ENCODE measurements at places on chromosomes 6 and 20.

- no peak for DNase-seq
Measured at GRCh38 chr6:139442188-139442671, 67.8 kb upstream of the CITED2 start.

DNA sequence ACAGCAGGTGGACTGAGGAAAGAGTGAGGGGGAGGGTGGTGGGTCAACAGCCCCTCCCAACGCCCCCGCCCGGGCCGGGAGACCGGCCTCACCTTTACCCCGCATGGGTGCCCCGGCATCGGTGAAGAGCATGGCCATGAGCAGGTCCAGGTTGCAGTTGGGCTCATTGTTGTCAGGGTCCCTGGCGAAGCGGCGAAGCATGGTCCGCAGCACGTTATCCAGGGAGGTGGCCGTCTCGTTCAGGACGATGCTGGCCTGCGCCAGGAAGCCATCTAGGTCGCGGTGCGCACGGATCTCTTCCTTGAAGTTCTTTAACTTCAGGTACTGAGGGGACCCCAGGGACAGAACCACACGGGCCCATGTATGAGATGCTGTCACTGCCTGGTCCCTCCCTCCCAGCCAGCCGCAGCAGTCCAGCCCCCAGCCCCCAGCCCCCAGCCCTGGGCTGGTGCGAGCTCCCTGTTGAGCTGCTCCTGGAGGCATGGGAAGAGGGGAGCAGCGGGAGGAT, 4.9 kb downstream of the SLC4A11 start:
- no peak for DNase-seq

- no peak for DNase-seq
Measured at GRCh38 chr6:115270953-115271352, 789.7 kb downstream of the FRK start.

DNA sequence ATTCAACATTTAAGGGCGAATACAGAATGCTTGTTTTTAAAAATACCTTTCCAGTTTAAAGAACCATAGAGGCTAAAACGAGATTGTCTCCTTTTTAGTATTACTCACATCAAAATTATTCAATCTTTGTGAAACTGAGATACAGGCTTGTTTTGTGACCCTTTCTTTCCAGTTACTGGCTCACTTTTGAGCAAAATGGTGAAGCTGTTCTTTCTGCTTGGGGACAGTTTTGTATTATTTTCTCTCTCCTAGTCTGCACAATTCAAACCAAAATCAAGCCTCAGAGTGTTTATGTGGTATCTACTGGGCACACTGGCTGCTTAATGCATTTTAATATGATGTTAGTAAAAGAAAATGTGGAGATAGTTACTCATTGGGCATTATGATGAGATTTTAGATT, 36.5 kb downstream of the HIVEP1 start:
- no peak for DNase-seq

DNA sequence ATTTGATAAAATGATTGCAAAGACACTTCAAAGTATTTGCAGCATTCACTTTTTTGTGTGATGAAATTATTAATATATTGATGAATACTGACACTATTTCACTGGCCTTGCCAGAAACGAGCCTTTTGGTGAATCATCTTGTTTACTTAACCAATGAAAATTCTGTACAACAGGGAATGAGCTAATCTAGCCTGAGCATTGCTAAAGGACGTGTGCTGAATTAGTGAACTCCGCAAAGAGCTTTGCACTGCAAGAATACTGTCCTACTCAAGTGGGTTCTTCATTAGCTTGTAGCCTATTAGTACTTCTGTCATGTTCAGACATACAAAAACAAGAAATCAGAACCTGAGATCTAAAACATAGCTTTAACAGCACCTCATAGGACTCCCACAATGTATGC, 172.0 kb upstream of the NRSN1 start:
- no peak for DNase-seq

- no peak for DNase-seq
Measured at GRCh38 chr6:47766445-47766844, 15.4 kb upstream of the OPN5 start.

- DNase-seq, result no peak
Measured at GRCh38 chr6:118808793-118809638, 84.9 kb upstream of the ASF1A start.

DNA sequence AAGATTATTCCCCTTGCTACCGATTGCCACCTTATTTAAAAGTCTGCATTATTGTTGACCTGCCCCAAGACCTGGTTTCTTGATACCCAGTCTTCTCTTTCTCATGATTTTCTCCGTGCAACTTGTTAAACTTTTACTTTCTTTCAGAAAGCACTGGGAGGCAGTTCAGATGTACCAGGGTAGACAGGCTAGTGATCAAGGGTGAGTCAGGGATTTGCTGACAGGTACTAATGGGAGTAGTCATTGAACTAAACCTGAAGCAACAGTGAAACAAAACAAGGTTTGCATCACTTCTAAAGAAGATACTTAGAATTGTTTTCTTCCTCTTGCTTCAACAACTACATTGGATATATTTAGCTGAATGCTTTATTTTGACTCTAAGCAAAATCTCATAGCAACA, 124.4 kb downstream of the KCNQ5 start:
- DNase-seq, result peak; percentile 12

- DNase-seq, result no peak
Measured at GRCh38 chr6:24919056-24919892, 16.5 kb downstream of the RIPOR2 start.

GRCh38 chr6:141988327-141988726, 144.4 kb upstream of the GJE1 start:
- no peak for DNase-seq

- no peak for DNase-seq
Measured at GRCh38 chr6:138239774-138240173, 21.5 kb upstream of the PBOV1 start.

DNA sequence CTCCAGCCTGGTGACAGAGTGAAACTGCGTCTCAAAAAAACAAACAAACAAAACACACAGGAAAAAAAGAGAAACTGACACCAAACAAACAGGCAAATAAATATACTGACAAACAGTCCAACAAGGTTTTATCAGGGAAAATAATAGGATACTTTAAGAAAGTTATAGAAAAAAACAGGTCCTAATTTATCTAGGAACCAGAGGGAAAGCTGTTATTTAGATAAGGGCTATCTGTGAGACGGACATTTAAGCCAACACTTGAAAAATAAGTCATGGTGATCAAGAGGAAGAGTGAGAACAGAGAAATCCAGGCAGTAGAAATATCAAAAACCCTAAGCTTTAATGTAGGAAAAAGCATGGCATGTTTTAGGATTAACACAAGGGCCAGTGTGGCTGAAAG, 68.9 kb downstream of the FAM217A start:
- DNase-seq, result no peak

DNA sequence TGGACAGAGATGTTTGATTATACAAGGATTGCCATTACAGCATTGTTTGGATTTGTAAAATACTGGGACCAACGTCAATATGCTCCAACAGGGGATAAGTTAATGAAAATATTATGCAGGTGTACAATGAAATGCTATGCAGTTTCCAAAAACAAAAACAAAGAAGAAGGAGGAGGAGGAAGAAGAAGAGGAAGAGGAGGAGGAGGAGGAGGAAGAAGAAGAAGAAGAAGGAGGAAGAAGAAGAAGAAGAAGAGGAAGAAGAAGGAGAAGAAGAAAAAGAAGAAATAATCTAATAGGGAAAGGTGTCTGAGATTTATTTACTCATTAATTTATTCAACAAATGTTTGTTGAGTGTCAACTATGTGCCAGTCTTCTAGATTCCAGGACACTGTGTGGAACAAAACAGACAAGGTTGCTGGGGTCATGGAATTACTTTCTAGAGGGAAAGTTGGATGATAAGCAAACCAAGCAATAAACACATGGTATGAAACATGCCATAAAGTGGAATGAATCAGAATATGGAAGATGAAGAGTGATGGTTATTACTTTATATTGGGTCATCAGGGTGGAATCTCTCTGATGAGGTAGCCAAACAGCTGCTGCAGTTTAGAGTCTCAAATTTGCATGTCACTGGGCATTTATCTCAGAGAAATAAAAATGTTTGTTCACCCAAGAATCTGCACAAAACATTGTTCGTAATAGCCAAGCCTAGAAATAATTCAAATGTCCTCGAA, 6.3 kb upstream of the TRIM27 start:
- no peak for DNase-seq

DNA sequence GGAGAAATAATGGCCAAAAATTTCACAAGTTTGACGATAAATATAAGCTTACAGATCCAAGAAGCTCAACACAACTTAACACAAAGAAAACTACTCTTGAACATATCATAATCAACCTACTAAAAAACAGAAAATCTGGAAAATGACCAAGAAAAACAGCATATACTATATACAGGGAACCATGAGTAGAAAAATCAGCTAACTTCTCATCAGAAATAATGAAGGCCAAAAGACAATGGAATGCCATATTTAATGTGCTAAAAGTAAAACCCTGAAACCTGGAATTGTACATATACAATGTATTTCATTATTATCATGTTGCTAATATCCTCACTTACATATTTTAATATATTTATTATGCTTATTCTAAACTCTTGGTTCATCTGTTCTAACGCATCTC, 25.3 kb downstream of the MAPK13 start:
- no peak for DNase-seq

DNA sequence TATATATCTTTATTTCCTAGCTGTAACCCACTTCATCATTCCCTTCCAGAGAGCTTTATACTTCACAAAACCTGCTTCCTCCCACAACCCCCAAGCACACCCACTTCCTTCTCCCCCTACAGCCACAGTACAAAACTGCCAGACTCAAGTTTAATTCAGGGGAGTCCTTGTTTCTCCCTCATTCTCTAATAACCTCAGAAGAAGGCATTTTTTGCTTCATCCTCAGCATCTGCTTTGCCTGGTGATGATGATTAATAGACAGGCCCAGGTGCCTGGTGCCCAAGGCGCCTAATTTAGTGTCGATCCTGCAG, 414.3 kb downstream of the KIF16B start:
- no peak for DNase-seq

DNA sequence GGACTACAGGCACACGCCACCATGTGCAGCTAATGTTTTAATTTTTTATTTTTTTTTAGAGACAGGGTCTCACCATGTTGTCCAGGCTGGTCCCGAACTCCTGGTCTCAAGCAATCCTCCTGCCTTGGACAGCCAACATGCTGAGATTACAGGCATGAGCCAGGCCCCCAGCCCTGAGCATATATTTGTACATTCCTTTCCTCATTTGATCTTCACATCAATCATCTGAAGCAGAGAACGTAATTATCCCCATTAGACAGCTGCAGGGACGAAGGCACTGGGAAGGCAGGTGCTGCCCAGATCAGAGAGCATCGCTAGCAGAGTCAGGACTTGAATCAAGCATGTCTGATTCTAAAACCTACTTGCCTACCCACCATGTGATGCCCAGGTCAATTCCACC, 41.0 kb upstream of the SIRPA start:
- DNase-seq, result no peak

GRCh38 chr6:109397020-109397419, 14.8 kb upstream of the CD164 start:
- DNase-seq, result no peak

DNA sequence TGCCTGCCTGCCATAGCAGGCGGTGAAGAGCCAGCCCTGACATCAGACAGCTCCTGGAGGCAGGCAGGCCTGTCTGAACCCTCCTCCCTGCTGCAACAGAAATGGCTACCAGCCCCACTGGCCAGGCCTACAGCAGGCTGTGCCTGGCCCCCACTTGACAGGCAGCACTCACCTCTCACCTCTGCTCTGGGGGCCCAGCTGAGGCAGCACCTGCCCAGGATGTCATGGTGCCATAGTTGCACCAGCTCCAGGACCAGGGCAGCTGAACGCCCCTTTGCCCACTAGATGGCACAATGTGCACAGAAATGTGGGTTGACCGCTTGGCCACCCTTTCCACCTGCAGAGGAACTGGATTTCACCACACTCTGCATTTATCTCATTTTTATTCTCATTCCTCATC, 30.6 kb downstream of the MRPL14 start:
- peak; percentile 69 for DNase-seq

DNA sequence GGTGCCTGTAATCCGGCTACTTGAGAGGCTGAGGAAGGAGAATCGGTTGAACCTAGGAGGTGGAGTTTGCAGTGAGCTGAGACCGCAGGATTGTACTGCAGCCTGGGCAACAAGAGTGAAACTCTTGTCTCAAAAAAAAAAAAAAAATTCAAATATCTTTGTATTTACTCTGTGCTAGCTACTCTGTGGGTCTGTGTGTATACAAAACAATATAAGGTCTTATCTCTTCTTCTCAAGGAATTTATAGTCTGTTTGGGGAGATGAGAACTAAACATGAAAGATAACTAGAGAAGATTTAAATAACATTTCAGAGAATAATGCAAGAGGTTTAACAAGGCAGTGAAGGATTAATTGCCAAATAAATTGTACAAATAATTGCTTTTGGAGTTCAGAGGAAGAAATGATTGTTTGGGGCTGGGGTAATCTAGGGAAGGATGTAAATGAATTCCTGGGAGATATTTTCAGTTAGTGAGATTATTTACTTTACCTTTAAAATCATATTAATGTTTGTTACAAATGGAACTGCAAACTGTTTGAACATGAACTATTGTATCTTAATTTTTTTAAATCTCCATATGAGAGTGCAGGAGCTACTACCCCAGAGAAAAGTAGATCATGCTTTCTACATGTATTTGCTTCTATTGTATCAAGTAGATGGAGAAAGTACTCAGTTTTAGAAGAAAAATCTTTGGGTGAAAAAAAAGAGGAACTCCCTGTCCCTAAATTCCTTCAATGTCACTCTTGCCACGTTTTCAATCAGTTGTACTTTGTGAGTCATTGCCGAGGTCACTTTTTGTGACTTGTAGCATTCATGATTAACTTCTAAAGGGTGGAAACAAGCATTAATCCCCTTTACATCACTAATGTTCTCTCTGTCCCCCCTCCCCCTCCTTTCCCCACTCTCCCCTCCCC, 39.0 kb downstream of the NCOA3 start:
- DNase-seq, result peak; percentile 38

GRCh38 chr6:14146506-14147096, 29.0 kb downstream of the CD83 start:
- DNase-seq, result no peak

GRCh38 chr6:7434672-7435071, 45.1 kb downstream of the RIOK1 start:
- no peak for DNase-seq

DNA sequence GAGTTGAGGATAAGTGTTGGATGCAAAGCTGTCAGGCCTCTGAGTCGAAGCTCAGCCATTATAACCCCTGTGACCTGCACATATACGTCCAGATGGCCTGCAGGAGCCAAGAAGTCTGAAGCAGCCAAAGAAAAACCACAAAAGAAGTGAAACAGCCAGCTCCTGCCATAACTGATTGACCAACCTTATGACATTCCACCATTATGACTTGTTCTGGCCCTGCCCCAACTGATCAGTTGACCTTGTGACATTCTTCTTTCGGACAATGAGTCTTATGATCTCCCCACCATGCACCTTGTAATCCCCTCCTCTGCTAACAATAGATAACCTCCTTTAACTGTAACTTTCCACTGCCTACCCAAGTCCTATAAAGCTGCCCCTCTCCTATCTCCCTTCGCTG, 133.7 kb upstream of the AGPAT4 start:
- DNase-seq, result peak; percentile 85

- DNase-seq, result no peak
Measured at GRCh38 chr20:19901226-19901625, 115.9 kb upstream of the NAA20 start.

GRCh38 chr20:46400828-46401477, 5.5 kb downstream of the ELMO2 start:
- peak; percentile 76 for DNase-seq

- peak; percentile 85 for DNase-seq
Measured at GRCh38 chr6:158408552-158409130, 96.4 kb downstream of the TULP4 start.
